ENCODE measurements at places on chromosomes 1 and 21.

GRCh38 chr21:38982096-38982495 lies 176.4 kb downstream of the ETS2 start:
- no peak for DNase-seq

DNA sequence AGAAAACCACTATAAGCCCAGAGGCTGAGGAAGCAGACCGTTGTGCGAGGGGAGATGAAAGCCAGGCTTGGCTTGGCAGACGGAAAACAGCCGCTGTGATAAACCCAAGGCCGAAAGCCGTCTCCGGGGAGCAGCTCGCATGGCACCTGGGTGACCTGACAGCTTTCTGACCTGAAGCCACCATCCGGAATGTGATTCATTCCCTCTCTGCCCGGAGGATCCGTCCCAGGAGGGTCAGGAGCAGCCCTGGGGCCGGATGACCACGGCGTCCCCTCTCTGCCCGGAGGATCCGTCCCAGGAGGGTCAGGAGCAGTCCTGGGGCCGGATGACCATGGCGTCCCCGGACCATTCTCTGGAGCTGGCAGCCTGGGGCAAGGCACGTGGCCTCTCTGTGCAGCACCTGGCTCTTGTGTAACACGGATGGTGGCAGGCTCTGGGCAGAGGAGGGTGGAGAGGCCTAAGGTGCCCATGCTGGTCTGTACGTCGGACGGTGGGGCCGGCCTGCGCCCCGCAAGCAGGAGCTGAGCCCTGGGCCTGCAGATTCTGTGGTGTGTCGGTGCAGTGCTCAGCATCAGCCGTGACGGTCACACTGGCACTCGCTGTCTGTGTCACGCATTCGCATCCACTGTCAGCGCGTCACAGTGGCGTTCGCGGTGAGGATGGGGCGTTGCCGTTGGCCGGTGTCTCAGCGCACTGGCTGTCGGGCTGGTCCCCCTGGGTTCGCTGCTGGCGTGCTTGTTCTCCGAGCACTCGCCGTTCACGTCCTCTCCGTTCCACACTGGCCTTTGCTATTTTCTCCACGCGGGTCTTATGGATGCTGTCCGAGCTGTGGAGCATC lies 50.3 kb downstream of the SLX9 start:
- no peak for DNase-seq

DNA sequence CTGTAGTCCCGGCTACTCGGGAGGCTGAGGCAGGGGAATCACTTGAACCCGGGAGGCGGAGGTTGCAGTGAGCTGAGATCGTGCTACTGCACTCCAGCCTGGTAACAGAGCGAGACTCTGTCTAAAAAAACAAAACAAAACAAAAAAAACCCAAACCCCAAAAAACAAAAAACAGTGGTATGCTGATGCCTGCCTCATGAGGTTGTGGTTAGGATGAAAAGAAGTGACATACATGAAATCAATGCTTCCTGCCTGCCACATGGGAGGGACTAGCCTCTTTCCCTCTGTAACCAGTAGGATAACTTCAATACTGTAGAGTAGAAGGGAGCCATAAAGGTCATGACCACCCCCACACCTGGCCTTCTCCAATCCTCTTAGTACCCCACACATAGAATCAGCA lies 55.2 kb downstream of the TENT5C start:
- no peak for DNase-seq

DNA sequence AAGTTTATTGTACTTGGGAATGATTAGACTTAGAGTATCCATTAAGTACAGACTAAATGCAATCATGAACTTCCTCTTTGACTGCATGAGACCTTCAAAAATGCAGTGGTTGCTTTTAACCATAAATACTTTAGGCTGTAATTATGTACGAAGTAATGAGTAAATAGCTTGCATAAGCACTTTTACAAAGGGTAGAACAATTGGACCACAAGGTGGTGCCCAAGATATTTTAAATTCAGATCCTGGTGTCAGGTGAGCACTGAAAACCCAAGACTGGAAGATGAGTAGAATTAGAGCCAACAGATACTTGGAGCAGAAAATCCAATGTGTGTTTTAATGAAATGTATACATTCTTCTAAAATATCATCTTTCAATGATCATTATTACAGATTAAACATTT lies 43.4 kb upstream of the RHOU start:
- no peak for DNase-seq

DNA sequence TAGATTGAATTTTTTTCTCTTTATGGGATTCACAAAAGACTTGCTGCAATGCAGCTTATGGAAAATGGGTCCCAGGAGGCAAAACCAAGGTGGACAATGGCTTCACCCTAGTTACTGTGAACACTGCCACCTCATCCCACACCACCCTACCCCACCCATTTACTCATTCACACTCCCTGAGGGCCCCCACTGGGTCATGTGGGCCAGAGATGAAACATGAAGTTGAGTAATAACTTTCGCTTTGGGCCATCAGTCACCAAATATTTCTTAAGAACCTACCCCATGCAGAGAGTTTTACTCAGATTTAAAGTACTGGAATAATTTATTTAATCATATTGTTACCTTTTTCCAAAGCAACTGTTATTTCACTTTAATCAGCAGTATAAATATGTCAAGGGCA lies 191.8 kb downstream of the TPR start:
- no peak for DNase-seq

GRCh38 chr1:151393583-151393982 lies 5.8 kb upstream of the PSMB4 start:
- DNase-seq = no peak

- DNase-seq = no peak
Observed at GRCh38 chr1:241422470-241422869, 65.5 kb upstream of the RGS7 start.

GRCh38 chr1:23638188-23638619 lies 53.4 kb upstream of the RPL11 start:
- no peak for DNase-seq

- no peak for DNase-seq
Observed at GRCh38 chr1:107896936-107897335, 68.0 kb downstream of the VAV3 start.

DNA sequence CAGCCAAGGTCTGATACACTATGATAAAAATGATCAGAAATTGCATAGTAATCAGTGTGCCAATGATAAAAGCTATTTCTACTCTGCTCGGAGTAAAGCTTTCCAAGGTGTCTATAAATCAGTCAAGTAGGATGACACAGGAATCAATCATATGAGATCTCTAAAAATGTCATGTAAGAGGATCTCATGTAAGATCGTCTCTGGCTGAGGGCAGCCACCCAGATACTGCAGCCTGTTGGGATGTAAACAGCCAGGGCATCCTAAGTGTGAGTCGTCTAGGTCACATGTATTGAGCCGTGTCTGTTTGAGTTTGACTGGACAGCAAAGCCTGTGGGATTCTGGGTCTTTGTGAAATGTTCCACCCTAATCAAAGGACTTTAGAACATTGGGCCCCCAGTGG lies 2.8 kb upstream of the TEX35 start:
- DNase-seq = no peak

DNA sequence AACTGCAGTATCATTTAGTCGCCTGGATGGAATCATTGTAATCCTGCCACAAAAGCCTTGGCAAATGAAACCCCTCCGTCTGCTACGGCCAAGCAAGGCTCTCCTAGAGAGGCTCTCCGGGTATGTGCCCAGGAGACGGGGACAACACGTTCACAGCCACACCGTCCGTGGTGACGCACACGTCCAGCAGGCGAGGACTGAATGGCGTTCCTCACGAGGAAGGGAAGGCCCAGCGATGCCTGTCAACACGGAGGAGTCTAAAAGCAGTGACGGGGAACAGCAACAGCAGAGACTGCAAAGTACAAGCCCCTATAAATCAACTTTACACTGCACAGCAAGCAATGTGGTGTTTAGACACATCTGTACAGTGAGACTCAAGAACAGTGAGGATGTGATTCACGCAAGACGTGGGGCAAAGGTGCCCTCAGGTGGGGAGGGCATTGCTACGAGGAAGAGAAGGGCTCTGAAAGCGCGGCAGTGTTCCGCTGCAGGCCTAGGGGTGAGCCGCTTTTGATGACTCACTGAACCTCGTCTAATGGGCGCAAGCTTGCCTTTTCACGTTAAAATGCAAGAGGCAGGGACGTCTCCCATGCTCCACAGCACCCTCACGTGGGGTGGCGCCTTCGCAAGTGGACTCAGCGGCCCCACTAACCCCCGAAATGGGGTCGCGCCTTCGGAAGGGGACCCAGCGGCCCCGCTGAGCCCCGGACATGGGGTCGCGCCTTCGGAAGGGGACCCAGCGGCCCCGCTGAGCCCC lies 6.8 kb downstream of the WRAP73 start:
- no peak for DNase-seq

- no peak for DNase-seq
Observed at GRCh38 chr1:37705399-37705798, 13.1 kb downstream of the CDCA8 start.

GRCh38 chr1:186679924-186680244 lies 339 bp downstream of the PTGS2 start:
- DNase-seq = no peak
